Activated T-cell treated with anti-CD3 and anti-CD28 coated beads, Interleukin-2, amount 50 U/mL, for 48 hours (primary cell): ENCODE measurements at places on chromosomes 12 and 14.

DNA sequence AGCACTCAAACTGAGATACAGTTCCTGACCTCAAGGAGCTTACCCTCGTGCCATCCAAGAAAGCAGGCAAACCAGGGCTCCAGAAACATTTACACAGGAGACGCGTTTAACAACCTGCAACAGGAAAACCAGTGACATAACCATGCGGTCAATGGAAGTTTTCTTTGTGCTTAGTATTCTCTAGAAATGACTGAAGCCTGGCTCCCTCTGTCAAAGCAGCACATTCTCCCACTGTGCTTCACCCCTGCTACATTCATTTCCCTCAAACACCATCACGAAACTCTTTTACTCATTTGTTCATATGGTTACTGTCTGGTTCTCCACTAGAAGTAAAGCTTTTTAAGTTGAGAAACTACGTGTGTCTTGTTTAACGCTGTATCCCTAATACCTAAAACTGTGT is 161.3 kb upstream of the CCND2 start:
- no peak for DNase-seq

- DNase-seq, result no peak
These were observed 61.7 kb downstream of the SUSD6 start for GRCh38 chr14:69673104-69673503.

DNA sequence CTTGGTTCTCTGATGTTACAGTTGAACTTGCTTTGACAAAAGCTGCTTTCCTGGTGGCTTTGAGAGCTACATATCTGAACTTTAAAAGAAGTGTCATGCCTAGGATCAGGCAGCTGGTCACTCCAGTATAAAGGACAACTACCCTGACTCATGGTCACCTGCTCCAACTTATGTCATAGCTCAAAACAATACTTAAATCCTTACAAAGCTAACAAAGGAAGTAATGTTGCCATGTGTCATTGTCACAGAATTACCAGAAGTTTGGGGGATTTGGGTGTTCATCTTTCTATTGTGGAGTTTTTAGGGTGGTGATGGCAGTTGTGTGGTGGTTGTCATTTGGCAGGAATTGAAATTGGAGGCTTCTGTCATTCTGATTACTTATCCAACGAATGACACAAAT is 1.8 kb upstream of the TCP11L2 start:
- no peak for DNase-seq

- peak; percentile 43 for DNase-seq
These were observed 1.2 kb downstream of the ZBTB25 start for GRCh38 chr14:64502456-64502855.

DNA sequence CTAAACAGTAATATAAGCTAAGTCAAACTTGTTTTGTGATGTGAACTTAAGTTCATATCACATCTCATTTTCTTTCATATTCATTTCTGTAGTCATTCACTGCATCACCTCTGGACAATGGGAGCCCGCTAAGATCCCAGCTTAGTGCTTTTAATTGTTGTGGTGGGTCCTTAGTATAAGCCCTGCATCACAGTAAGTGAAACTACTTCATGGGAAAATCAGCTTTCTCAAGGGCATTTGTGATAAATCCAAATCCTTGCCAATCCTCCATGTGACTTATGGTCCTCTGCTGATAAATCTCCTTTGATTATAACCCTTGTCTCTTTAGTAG is 98.3 kb downstream of the PLEKHA5 start:
- no peak for DNase-seq

DNA sequence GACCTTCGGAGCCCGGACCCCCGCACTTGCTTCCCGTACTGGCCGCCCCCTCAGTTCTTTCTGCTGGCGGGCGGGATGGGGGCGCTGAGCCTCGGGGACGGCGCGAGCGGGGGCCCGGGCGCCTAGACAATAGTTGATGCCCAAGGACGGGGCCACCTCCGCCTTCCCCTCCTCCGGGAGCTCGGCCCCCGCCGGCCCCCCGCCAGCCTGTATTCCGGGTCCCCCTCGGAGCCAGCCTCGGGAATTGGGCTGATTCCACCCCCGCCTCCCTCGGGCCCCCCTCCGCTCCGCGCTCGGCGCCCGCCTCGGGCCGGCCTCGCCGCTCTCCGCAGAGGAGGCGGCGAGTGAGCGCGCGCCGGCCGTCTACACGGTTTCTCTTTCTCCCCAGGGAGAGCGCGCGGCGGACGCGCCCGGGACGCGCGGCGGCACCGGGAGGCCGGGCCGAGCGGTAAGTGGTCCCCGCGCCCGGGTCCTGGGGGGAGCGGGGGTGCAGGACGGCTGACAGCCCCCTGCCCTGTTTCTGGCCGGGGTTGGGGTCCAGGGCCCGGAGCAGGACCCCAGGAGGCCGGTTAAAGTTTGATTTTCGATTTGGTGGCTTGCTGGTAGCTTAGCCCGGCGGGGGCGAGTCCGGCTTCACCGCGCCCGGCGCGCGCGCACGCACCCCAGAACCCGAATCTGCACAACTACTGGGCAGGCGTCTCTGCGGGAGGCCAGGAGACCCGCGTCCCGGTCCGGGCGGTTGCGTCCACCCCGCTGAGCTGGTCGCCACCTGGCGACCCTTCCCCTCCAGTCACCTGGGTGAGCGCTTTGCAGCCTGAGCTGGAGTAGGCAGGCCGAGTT is 413.7 kb downstream of the PCNX1 start:
- peak; percentile 74 for DNase-seq

DNA sequence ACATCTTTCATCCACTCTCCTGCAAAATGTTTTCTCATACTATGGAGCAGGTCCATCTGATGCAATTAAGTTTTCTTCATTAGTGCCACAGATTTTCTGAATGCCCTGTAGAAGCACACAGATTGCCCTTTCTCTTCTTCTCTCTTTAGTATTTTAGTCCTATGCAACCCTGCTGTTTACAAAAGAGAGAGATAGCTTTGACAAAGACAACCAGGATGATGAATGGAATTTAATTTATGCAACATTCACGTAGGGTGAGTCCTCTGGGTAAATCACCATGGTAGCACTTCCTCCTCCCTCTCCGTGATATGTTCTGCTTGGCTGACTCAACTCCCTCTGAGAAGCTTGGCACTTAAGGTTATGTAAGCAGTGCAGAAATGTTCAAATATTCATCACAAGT is 400.9 kb upstream of the PDE3A start:
- no peak for DNase-seq

- DNase-seq, result no peak
These were observed 173.0 kb downstream of the STXBP6 start for GRCh38 chr14:24876996-24877395.

GRCh38 chr14:101101456-101102056 is 198.0 kb upstream of the RTL1 start:
- DNase-seq, result peak; percentile 3

DNA sequence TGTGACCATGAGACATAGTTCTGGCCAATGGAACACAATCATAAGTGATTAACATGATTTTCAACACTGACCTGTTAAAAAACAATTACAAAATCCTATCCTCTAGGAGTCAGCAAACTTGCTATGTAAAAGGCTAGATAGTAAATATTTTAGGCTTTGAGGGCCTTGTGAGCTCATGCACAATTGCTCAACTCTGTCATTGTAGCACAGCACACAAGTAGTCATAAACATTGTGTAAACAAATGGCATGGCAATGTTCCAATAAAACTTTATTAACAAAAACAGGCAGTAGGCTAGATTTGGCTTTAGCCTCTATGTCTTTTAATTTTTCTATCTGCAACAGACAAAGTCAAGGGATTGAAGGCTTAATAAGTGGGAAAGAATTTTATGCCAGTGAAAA is 350.7 kb downstream of the C12orf50 start:
- DNase-seq, result no peak

DNA sequence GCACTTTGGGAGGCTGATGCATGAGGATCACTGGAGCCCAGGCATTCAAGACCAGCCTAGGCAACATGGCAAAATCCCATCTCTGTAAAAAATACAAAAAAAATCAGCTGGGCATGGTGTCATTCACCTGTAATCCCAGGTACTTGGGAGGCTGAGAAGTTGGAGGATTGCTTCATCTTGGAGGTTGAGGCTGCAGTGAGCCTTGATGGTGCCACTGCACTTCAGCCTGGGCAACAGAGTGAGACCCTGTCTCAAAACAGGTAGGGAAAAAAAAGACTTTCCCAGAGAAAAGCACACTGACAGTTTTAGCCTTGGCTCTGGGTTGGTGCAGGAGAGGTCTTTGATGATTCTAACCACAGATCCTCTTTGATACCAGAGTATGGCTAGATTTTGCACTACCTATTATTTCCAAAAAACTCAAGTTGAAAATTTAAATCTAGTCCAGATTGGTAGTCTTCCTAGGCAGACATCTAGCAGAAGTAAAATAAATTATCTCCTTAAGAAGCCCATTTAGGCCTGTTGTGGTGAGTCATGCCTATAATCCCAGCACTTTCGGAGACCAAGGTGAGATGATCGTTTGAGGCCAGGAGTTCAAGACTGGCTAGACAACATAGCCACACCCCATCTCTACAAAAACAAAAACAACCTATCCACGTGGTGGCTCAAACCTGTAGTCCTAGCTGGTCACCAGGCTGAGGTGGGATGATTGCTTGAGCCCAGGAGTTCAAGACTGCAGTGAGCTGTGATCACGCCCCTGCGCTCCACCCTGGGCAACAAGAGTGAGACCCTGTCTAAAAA is 18.6 kb downstream of the LARP4 start:
- no peak for DNase-seq
